ENCODE measurements at places on chromosomes 4 and X.
A peak's percentile ranks its signal among the peaks of the same experiment; 100 is the strongest.

DNA sequence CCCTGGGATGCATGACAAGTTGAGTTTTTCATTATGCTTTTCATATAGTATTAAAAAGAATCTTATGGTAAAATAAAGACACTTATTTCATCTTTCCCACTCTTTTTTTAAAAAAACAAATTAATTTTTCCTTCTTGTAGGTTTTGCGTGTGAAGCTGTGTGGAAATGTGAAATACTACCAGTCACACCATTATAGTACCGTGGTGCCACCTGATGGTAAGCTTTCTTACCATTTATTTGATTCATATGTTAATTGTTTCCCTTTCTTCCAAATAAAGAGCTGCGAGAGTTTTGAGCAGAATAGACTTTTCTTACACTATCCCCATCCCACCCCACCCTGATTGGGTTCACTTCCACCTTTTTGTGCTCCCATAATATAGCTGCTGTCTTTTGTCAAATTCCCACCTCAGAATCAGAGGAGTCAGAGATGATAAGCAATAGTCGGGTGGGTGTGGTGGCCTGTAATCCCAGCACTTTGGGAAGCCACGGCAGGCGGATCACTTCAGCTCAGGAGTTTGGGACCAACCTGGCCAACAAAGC lies 44.3 kb downstream of the CASP6 start:
- no peak for DNase-seq

- no peak for DNase-seq
These were observed 37.2 kb downstream of the CNGA2 start for GRCh38 chrX:151771726-151772125.

GRCh38 chr4:149645790-149646189 lies 169.9 kb downstream of the IQCM start:
- peak; percentile 76 for DNase-seq

DNA sequence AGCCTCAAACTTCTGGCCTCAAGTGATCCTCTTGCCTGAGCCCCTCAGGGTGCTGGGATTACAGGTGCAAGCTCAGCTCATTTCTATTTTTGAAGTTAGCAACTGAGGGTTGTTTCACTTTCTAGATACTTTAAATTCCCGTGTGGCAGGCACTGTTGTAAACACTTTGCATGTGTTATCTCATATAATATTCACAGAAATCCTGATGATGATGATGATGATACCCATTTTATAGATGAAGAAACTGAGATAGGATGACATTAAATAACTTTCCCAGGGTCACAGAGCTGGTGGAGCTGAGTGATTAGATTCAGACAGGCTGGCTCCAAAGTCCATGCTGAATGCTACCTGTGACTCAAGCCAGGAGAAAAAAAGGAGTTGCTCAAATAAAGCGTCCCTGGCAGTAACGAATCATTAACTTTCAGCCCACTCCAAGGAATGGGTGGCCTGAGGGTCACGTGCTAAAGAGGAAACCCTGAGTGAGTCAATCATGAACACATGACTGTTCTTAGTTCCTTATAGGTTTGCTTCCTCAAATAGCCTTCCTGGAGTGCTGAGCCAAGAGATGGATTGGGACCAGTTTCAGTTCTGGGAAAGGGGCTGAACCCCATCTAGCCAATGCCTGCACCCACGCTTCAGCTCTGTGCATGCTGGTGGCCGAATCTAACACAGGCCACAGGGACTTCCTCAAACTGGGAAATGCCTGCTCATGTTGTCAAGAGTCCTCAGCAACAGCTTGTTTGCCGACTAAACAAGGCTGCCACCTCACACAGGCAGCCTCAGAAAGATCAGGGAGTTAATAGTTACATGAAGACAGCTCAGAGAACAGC lies 52.8 kb downstream of the RBM47 start:
- peak; percentile 75 for DNase-seq

DNA sequence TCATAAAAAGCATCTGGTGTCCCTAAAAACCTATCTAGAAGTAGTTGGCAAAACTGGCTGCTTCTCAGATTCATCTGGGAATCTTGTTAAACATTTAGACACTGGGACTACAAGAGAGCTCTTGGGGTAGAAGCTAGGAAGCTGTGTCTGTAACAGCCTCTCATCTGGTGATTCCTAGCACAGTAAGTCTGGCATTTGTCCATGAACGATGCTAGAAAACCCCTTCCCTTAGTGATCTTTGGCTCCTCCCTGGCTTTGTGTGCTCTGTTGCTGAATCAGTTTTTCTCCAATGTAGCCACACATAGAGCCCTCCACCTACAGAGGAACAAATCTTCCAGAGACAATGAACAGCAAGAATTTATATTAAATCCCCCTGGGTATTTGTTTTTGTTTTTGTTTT lies 951.7 kb upstream of the LCORL start:
- DNase-seq = no peak
